Activated gamma-delta T cell treated with anti-CD3 and anti-CD28 coated beads, Interleukin-2, amount 50 U/mL, for 16 hours (primary cell): ENCODE measurements at places on chromosomes 1 and 21.

- DNase-seq, result no peak
Measured at GRCh38 chr1:217274416-217274815, 356.5 kb downstream of the GPATCH2 start.

DNA sequence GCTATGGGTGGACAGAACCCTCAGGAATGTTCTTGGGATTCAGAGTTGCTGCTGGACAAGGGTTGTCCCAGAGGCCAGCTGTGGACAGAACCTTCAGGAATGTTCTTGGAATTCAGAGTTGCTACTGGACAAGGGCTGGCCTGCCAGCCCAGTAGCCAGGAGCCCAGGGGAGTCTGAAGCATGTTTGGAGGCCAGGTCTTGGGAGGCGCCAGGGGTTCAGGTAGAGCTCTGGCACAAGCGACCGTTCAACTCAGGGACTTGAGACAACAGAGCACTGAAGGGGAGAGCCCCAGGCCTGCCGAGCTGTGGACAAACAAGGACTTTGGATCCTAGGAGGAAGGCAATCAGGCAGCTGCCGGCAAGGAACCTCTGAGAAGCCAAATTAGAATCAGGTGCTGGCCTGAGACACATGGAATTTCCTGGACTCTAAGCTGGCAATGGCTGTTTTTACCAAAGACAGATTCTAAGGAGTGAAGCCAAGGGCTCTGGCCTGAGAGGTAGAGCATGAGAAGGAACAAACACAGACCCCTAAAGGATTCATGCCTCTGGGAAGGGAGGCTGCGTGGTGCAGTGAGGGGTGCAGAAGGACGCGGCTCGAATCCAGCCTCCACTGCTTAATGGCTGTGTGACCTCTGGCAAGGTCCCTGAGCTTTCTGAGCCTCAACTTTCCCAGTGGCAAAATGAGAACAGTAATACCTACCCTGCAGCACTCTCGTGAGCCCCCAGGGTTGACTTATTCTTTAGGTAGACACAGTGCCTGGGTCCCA is 13.4 kb downstream of the PLA2G5 start:
- no peak for DNase-seq

DNA sequence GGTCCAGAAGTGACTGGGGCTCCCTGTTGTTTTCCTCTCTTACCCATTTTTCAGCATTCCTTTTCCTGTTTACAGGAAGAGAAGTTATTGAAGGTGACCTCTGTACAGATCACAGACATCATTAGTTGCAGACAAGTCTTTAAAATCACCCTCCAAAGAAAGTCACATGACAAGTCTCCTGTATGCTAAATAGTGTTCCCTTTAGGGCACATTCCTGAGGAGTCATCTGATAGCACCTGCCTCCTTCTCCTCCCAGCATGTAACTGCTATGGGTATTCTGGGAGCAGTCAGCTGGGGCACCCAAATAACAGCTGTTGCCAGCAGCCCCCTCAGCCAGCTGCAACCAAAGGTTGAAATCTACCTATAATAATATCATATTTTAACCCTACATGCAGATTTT is 200.6 kb downstream of the PTGER3 start:
- DNase-seq, result no peak

- DNase-seq, result no peak
Measured at GRCh38 chr1:2980849-2981248, 40.4 kb upstream of the ACTRT2 start.

DNA sequence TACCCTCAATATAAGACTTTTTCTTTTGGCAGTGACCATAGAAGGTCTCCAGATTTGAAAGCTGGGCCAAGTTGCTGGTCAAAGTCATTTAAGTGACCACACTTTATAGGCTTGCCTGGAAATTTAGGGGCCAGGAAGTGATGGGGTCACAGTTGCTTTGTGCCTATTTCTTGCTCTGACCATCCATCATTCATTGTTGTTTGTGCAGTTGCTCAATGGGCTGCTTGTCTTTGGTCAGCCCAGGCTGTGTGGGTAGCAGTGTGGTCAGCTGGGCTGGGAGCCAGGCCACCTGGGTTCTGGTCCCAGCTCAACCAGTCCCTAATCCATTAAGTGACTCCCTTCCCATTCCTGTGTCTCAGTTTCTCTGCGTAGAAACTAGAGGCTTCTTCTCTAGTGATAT is 2.1 kb upstream of the OTUD7B start:
- no peak for DNase-seq
